ENCODE measurements at places on chromosomes 6 and 20.
A peak's percentile ranks its signal among the peaks of the same experiment; 100 is the strongest.

- no peak for DNase-seq
Observed at GRCh38 chr6:45702849-45703739, 312.6 kb downstream of the CLIC5 start.

DNA sequence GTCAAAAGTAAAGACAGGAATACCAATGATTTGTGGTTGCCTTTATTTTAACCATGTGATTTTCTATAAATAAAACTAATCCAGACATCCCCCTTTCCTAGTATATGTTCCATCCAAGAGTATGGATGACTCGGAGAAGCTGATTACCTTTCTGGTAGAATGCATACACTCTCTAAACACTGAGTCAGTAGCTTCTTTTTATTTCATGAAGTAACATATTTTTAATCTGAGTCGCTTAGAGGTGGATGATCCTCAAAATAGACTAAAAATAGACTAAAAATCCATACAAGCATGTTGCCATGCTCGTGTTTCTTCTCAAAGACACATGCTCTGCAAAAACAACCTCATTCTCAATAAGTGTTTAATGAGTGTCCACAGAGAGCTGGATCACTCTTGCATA, 263.7 kb downstream of the COL12A1 start:
- no peak for DNase-seq

- DNase-seq, result no peak
Observed at GRCh38 chr6:134491477-134491876, 173.6 kb upstream of the SGK1 start.

GRCh38 chr6:147750413-147750812, 241.9 kb downstream of the SAMD5 start:
- no peak for DNase-seq

- peak; percentile 2 for DNase-seq
Observed at GRCh38 chr20:64041040-64041780, 5.2 kb downstream of the C20orf204 start.

DNA sequence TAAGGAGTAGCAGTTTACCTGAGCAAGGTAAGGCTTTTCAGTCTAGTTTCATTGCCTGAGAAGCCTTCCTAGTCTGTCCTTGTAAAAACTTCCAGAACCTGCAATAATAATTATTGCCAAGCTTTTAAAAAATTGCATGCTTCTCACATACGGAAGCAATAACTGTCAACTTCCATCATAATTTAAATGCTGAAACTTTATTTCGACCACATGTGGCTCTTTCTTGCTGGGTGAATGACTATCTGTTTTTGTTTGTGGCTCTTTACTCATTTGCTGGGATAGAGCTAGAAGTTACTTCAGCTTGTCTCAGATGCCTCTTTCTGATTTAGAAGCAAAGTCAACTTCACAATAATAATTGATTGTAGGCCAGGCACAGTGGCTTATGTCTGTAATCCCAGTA, 95.9 kb upstream of the COL21A1 start:
- DNase-seq, result no peak

GRCh38 chr6:70538376-70538775, 28.4 kb upstream of the SDHAF4 start:
- DNase-seq, result no peak

GRCh38 chr20:19211661-19212468, 577 bp upstream of the SLC24A3 start:
- no peak for DNase-seq

GRCh38 chr20:45872626-45873025, 8.4 kb upstream of the ZSWIM1 start:
- DNase-seq, result no peak

DNA sequence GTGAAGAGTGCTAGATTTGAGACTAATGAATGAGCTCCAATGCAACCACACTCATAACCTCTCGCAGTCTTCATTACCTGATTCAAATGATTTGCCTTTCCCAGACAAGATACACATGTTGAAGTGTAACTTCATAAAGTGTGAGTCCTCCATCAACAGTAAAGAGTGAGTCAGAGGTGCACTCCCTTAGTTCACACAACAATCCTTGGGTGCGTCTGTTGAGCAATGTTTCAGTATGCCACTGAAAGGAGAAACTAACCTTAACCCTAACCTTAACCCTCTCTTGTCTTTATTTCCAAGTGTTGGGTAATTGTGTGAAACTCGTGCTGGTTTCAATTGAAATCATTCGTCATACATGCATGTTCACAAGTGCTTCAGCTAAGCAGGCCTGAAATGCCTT, 21.0 kb upstream of the RIN2 start:
- no peak for DNase-seq
